ENCODE measurements at places on chromosomes 6 and 20.

GRCh38 chr6:28203201-28203600 lies 21.9 kb upstream of the ZSCAN9 start:
- DNase-seq: no peak

GRCh38 chr20:62168890-62169435 lies 13.9 kb upstream of the MTG2 start:
- DNase-seq: no peak

- no peak for DNase-seq
Measured at GRCh38 chr6:97029552-97029951, 105.0 kb downstream of the KLHL32 start.

GRCh38 chr20:51326201-51326819 lies 216.2 kb downstream of the NFATC2 start:
- DNase-seq: no peak

DNA sequence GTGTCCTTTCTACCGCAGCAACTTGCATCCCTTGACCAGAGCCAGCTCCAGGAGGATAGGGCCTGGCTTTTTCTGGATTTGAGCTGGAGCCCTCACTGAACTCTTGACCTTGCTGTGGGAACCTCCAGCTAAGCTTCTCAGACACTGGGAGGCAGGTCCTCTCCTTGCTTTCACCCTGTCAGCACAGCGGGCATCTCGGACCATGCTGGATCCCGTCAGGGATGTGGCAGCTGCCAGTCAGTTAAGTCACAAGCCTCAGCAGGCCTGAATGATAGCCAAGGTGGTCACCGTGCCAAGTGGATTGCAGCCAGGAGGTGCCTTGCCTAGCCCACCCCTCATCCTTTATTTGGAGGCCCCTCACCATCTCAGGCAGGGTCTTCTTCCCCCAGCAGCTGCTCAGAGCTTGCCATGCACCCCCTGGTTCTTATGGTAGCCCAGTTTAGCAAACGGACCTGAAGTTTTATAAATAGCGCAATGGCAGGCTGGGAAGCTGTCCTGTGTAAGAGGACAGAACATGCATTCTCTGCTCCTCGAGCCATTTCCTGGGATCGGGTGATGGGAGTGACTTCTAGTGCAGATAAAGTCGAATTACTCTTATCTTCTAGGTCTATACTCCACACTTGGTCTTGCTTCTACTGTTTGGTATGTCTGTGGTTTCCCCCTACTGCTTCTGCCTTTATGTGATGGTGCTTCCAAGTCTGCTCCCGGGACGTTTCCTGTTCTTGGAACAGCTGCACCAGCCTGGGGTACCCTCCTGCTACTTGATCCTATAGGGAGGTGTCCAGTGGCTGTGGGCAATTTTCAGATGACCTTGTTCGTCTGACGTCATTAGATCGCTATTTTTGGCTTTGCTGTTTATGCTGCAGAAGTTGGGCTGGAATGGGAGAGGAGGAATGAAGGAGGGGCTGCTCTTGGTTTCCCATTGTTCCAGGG lies 7.1 kb upstream of the MYLK2 start:
- no peak for DNase-seq

DNA sequence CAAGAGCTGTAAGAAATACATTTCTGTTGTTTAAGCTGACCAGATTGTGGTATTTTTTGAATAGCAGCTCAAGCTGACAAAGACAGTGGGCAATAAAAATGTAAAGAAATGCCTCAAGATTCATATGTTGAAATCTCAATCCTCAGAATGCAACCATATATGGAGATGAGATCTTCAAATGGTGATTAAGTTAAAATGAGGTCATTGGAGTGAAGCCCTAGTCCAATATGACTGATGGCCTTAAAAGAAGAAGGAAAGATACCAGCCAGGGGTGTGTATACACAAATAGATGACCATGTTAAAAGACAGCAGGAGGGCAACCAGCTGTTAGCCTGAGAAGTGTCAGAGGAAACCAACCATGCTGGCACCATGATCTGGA lies 7.1 kb upstream of the DDO start:
- no peak for DNase-seq

DNA sequence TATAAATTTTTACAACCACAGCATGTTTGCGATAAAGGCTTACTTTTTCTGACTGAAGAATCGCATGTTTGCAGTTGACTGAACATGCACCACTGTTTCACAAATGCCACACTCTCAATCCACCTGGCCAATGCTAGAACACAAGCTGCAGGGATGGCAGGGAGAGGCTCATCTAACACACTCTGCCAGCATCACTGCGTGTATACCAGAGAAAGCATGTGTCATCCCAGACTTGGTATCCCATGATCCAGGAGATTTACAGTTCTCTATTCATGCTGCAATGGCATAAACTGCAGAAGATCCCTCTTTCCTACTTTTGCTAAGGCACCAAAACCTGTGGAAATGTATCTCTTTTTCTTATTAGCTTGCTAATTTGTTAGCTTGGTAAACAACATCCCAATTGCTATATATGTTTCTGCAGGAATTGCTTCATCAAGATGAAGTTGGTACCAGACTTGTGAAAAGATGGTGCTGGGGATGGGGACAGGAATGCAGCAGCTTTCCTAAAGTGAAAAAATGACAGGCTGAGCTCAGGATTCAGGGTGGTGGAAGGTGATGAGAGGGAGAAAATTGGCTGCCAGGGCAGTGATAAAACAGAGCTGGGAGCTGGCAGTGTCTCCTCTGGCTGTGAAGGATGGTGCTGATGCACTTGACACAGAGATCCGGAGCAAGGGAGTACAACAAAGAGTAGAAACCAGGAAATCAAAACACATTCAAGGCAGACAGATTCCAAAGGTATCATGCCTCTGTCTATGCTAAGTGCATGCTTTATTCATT lies 186.9 kb downstream of the HIVEP2 start:
- DNase-seq: no peak

DNA sequence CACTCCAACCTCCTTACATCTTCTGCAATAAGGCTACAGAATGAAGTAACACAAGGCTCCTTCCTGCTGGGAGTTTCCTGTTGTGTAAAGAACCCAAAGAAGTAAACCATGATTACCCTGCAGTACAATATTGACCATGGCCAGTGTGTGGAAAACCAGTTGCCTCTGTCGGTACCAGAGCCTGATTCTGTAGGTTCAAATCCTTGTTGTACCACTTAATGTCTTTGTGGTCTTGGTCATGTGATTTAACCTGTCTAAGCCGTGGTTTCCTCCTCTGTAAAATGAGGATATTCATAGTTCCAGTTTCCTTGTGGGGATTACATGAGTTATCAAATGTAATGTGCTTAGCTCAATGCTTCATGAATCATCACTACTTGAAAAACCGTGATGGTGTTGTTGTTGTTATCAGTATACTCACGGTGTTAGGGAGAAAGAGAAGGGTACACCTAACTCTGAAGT lies 60.3 kb upstream of the PRELID3B start:
- DNase-seq: no peak

- DNase-seq: no peak
Measured at GRCh38 chr6:128686084-128686483, 165.7 kb upstream of the PTPRK start.

DNA sequence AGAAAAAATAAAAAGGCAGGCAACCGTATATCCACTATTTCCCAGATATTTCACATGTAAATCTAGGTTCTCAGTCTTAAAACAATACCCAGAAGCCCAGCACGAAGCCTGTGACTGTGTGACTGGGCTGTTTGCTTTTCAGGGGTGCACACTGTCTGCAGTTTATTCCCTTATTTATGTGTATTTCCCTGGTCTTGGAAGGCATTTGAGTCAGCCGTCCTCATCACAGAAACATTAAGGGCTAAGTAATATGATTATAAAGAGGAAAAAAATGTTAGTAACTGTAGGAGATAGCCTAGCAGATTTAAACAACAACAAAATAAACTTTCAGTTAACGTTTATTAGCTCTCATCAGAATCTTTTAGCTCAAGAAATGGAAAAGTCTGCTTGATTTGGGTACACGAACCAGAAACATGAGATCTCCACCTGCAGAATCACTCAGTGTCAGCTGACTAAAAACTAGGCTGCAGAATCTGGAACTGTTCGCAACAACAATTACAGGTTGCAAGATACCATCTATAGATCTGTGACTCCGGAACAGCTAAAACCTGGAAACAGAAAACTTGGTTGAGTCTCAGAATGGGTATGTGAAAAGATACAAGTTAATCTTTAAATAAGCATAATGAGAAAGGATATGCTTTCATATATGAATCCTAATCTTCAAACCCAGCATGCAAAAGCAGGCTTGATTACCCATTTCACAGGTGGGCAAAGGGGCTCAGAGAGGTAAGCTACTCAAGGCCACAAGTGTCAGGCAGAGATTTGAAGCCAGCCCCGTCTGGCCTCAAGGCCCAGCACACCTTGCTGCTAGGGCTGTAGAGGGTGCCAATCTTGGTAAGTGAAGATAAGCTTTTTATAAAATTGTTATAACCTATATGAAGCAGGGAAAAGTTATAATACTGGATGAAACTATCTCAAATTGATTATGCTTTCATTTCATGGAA lies 21.1 kb downstream of the GCLC start:
- DNase-seq: no peak

GRCh38 chr6:21000331-21000801 lies 466.1 kb downstream of the CDKAL1 start:
- DNase-seq: no peak

DNA sequence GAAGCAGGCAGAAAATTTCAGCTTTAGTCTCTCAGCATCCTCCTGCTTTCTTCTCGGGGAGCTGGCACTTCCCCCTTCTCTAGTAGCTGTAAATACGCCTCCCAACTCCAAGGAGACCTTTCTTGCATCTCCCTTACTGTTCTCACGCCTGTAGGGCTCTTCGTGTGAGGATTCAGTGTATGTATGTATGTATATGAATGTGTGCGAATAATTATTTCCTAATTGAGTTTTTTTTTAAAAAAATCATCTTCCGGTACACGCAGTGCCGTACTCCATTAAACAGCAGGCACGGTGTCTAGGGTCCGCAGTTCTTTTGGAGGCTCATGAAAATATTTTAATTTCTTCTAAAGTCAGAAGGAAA lies 85.4 kb downstream of the HFE start:
- DNase-seq: no peak
